CD4-positive, alpha-beta T cell (primary cell): ENCODE measurements at places on chromosomes 16 and 17. TPM values are rescaled to one million over a fixed set of nuclear protein-coding genes. Genes with fewer than 3 reads are reported as not detected.
A peak's percentile ranks its signal among the peaks of the same experiment; 100 is the strongest.

DNA sequence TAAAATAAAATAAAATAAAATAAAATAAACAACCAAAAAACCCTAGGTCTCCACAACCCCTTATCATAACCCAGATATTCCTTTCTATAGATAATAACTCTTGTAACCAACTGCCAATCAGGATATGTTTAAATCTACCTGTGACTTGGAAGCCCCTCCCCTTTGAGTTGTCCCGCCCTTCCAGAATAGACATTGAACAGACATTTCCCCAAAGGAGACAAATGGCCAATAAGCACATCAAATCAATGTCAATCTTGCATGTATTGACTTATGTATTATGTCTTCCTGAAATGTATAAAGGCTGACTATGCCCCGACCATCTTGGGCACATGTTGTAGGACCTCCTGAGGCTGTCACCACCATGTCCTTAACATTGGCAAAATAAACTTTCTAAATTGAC is 1.5 kb upstream of the MAPK7 start:
- peaks cover 40% of the 10 kb centered on the region for H3K4me1 ChIP-seq
- DNase-seq: no peak

Gene TCAP
- total RNA-seq: 6.4 TPM

- H3K27ac ChIP-seq: no peak overlapping the region
- H3K36me3 ChIP-seq: no peaks in the 10 kb centered on the region
- no peak overlapping the region for H3K4me3 ChIP-seq
- no peak for DNase-seq
These were observed 343.8 kb downstream of the TOX3 start for GRCh38 chr16:52203096-52203495.

DNA sequence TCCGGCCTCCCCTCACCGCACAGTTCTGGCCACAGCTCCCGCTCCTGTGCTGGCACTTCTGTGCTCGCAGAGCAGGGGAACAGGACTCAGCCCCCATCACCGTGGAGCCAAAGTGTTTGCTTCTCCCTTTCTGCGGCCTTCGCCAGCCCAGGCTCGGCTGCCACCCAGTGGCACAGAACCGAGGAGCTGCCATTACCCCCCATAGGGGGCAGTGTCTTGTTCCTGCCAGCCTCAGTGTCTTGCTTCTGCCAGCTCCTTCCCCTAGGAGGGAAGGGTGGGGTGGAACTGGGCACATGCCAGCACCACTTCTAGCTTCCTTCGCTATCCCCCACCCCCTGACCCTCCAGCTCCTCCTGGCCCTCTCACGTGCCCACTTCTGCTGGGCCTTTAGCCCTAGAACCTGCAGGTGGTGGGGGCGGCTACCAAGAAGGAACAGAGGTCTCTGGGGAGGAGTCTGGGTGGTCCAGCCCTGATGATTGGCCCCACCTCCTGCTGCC is 645 bp upstream of the ELMO3 start:
- H3K4me3 ChIP-seq: no peak overlapping the region
- H3K27me3 ChIP-seq: no peaks in the 10 kb centered on the region
- no peak overlapping the region for H3K27ac ChIP-seq

- H3K36me3 ChIP-seq: no peaks in the 10 kb centered on the region
- H3K27ac ChIP-seq: no peak overlapping the region
- H3K27me3 ChIP-seq: no peaks in the 10 kb centered on the region
- no peaks in the 10 kb centered on the region for H3K4me1 ChIP-seq
- no peak for DNase-seq
- no peak overlapping the region for H3K4me3 ChIP-seq
These were observed 716.3 kb downstream of the WWOX start for GRCh38 chr16:78815713-78816112.

GRCh38 chr16:89393738-89394406 is 96.5 kb downstream of the ANKRD11 start:
- no peak overlapping the region for H3K4me3 ChIP-seq
- H3K27me3 ChIP-seq: no peaks in the 10 kb centered on the region
- DNase-seq: no peak
- peaks cover 23% of the 10 kb centered on the region for H3K36me3 ChIP-seq

Gene IL21R
- total RNA-seq: 34.8 TPM

Gene SOST
- not detected for total RNA-seq

GRCh38 chr16:47493381-47494337 is 32.5 kb downstream of the PHKB start:
- H3K36me3 ChIP-seq: peaks cover 24% of the 10 kb centered on the region
- peaks cover 12% of the 10 kb centered on the region for H3K4me1 ChIP-seq
- peak overlapping the region; percentile 31 for H3K27ac ChIP-seq

DNA sequence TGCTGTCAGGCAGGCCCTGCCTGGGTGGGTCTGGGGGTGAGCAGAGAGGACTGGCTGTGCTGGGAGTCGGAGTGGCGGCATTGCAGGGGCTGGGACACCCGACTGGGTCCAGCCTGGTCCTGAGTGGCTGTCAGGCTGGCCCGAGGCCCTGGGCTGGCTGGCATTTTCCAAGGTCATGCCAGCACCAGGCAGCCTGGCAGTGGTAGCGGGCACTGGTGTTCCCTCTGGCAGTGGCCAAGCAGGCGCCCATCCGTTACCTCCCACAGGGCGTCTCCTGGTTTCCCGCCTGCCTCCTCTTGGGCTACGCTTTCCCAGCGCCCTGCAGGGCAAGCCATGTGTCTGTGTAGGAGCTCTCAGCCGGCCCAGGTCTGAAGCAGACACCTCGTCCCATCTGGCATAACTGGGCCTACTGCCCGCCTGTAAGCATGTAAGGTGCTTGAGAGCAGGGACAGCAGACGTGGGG is 5.7 kb upstream of the PKMYT1 start:
- H3K27ac ChIP-seq: no peak overlapping the region
- no peaks in the 10 kb centered on the region for H3K27me3 ChIP-seq
- no peak for DNase-seq
- H3K36me3 ChIP-seq: no peaks in the 10 kb centered on the region
- no peak overlapping the region for H3K4me3 ChIP-seq
- peaks cover 15% of the 10 kb centered on the region for H3K4me1 ChIP-seq

GRCh38 chr17:6753006-6753445 is 2.8 kb upstream of the XAF1 start:
- peaks cover 5% of the 10 kb centered on the region for H3K36me3 ChIP-seq
- peaks cover 52% of the 10 kb centered on the region for H3K4me1 ChIP-seq
- no peak overlapping the region for H3K4me3 ChIP-seq
- no peaks in the 10 kb centered on the region for H3K27me3 ChIP-seq
- peak; percentile 65 for DNase-seq
- no peak overlapping the region for H3K27ac ChIP-seq

Gene TERB1
- 0.22 TPM for total RNA-seq

Gene NPIPA5
- total RNA-seq: 0.74 TPM

Gene IKZF3
- total RNA-seq: 39.9 TPM

Gene UTS2R
- total RNA-seq: not detected

DNA sequence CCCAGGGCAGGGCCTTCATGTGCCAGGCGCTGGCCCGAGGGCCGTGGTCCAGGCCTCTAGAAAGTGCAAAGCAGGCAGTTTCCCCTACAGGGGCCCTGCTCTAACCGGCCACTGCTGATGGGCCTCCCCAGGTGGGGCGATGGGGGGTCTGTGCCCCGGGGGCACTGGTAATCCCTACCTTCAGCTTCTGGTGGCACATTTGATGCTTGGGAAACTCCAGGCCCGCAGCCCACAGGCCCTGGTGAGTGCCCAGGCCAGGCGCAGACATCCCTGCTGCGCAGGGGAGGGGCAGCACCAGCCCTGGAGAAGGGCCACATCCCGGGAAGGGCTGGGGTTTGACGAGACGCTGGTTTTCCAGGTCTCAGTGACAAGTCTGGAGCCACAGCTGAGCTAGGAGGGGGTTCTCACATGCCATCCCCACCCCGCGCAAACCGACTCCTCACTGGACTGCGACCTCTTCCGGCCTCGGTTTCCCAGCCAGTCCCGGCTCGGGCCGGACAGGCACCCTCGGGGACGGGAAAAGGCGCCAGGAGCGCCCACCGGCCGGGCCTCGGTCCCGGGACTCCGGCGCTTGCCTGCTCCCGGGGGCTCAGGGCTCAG is 1.6 kb downstream of the DOC2B start:
- DNase-seq: no peak
- no peaks in the 10 kb centered on the region for H3K4me1 ChIP-seq
- no peak overlapping the region for H3K4me3 ChIP-seq
- H3K27ac ChIP-seq: no peak overlapping the region

DNA sequence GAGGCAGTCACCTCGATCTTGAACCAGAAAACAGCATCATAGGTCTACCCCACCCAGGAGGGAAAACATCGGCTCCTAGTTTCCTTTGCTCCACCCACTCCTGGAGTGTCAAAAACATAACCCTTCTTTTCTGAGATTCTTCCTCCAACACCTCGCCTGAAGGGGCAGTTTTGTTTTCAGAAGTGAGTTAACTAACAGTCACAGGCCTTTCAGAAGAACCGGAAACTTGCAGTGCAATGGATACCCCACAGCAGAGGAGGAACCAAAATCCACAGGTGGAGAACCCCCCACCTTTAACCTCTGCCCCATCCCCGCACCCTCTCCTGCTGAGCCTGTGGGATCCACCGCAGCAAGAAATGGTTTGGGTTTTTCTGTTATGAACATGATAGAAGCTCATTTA is 7.8 kb upstream of the TEX2 start:
- peaks cover 21% of the 10 kb centered on the region for H3K4me1 ChIP-seq
- H3K27ac ChIP-seq: no peak overlapping the region
- no peaks in the 10 kb centered on the region for H3K36me3 ChIP-seq
- no peaks in the 10 kb centered on the region for H3K27me3 ChIP-seq
- H3K4me3 ChIP-seq: no peak overlapping the region
- DNase-seq: no peak

- H3K36me3 ChIP-seq: peaks cover 34% of the 10 kb centered on the region
- H3K27ac ChIP-seq: no peak overlapping the region
- H3K4me1 ChIP-seq: no peaks in the 10 kb centered on the region
These were observed 24.3 kb downstream of the ZFP1 start for GRCh38 chr16:75172578-75172977.

DNA sequence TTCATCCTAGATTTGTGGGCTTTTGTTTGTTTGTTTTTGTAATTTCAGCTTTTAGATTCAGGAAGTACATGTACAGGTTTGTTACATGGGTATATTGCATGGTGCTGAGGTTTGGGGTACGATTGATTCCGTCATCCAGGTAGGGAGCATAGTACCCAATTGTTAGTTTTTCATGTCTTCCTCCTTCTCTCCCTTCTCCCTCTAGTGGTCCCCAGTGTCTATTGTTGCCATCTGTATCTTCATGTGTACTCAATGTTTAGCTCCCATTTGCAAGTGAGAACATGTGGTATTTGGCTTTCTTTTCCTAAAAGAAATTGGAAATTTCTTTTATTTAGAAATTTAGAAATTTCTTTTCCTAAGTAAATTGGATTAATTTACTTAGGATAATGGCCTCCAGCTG is 37.1 kb upstream of the BCAS3 start:
- no peak overlapping the region for H3K4me3 ChIP-seq
- H3K27ac ChIP-seq: no peak overlapping the region
- H3K36me3 ChIP-seq: peaks cover 12% of the 10 kb centered on the region
- no peaks in the 10 kb centered on the region for H3K4me1 ChIP-seq
- H3K27me3 ChIP-seq: no peaks in the 10 kb centered on the region

DNA sequence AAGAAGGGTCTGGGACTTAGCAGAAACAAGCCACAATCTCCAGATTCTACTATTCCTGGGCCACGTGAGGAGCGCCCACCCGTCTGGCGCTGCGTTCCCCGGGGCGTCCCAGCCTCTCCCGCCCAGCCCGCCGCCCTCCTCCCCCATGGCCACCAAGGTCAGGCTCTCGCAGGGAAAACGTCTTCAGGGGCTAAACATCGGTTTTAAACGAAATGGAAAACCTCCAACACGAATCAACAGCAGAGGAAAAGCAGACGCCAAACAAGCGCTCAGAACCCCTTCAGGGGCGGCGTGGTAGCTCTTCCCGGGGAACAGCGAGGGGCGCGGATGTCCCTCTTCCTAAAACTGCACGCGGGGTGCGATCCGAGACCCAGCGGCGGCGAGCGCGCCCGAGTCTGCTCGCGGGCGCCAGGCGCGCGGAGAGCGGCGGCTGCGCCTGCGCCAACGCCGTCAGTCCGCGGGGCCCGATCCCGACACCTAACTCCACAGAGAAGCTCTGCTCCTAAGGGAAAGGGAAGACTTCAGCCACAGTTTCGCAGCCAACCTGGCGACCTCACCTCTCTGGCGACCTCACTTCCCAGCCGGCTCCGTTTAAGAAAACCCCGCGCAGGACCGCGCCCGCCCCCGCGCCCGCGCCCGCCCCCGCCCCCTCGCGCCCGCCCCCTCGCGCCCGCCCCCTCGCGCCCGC is 505 bp upstream of the COG1 start:
- no peak for DNase-seq
- H3K4me1 ChIP-seq: peaks cover 28% of the 10 kb centered on the region
- H3K36me3 ChIP-seq: peaks cover 18% of the 10 kb centered on the region

Gene RHBDF1
- total RNA-seq: 0.34 TPM

GRCh38 chr16:31641279-31641678 is 113.6 kb downstream of the AHSP start:
- H3K4me3 ChIP-seq: no peak overlapping the region
- no peak overlapping the region for H3K27ac ChIP-seq
- peaks cover 3% of the 10 kb centered on the region for H3K27me3 ChIP-seq
- no peaks in the 10 kb centered on the region for H3K4me1 ChIP-seq

GRCh38 chr17:78408476-78409050 is 30.1 kb downstream of the PGS1 start:
- H3K27me3 ChIP-seq: no peaks in the 10 kb centered on the region
- DNase-seq: no peak
- peaks cover 49% of the 10 kb centered on the region for H3K36me3 ChIP-seq
- no peak overlapping the region for H3K27ac ChIP-seq
- peaks cover 43% of the 10 kb centered on the region for H3K4me1 ChIP-seq
- H3K4me3 ChIP-seq: no peak overlapping the region

DNA sequence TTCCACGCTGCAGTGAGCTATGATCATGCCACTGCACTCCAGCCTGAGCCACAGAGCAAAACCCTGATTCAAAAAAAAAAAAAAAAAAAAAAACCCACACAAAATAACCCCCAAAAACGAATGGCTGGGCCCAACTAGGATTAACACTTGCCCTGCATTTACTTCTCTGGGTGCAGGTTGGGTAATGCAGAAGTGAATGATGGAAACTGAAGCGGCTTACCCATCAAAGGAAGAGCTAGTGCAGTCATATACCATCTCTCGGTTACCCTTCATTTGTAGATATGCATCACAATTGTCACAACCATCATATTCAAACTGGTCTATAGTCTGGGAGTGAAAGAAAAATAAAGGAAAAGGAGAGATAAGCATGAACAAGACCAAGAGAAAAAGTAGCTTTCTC is 819 bp downstream of the SUPT4H1 start:
- H3K27me3 ChIP-seq: no peaks in the 10 kb centered on the region
- H3K36me3 ChIP-seq: peaks cover 42% of the 10 kb centered on the region
- no peak for DNase-seq
- peak overlapping the region; percentile 85 for H3K27ac ChIP-seq
- H3K4me3 ChIP-seq: peak overlapping the region; percentile 78

GRCh38 chr17:73196500-73196899 is 3.6 kb downstream of the COG1 start:
- peaks cover 25% of the 10 kb centered on the region for H3K4me1 ChIP-seq
- H3K27ac ChIP-seq: no peak overlapping the region
- no peak overlapping the region for H3K4me3 ChIP-seq
- H3K36me3 ChIP-seq: peaks cover 59% of the 10 kb centered on the region
- H3K27me3 ChIP-seq: no peaks in the 10 kb centered on the region
- no peak for DNase-seq

GRCh38 chr16:75322740-75323139 is 71.3 kb upstream of the BCAR1 start:
- no peak overlapping the region for H3K27ac ChIP-seq
- no peaks in the 10 kb centered on the region for H3K36me3 ChIP-seq
- peaks cover 28% of the 10 kb centered on the region for H3K4me1 ChIP-seq
- H3K4me3 ChIP-seq: no peak overlapping the region

GRCh38 chr17:59851439-59852375 is 41.0 kb downstream of the TUBD1 start:
- no peak overlapping the region for H3K27ac ChIP-seq
- no peak overlapping the region for H3K4me3 ChIP-seq
- no peak for DNase-seq
- no peaks in the 10 kb centered on the region for H3K36me3 ChIP-seq
- H3K4me1 ChIP-seq: peaks cover 52% of the 10 kb centered on the region

- DNase-seq: no peak
- H3K4me1 ChIP-seq: no peaks in the 10 kb centered on the region
These were observed 8.6 kb downstream of the MEIOC start for GRCh38 chr17:44664867-44665266.

Gene CLEC3A
- not detected for total RNA-seq

Gene C17orf78
- total RNA-seq: not detected
